Ureter (tissue), 1 donor: ENCODE measurements at places on chromosomes 16 and 17. TPM values are rescaled to one million over a fixed set of nuclear protein-coding genes. Genes with fewer than 3 reads are reported as not detected.

Gene TMEM106A
- 15.5 TPM for total RNA-seq

Gene CBFA2T3
- 11.2 TPM for total RNA-seq

Gene NSRP1
- total RNA-seq, result 46.8 TPM

Gene PRSS53
- total RNA-seq, result 1.2 TPM

Gene RHBDF2
- 41.6 TPM for total RNA-seq

Gene ABI3
- total RNA-seq, result 15.2 TPM

GRCh38 chr16:1335996-1336395 is 2.6 kb downstream of the BAIAP3 start:
- DNase-seq, result no peak

GRCh38 chr17:82560252-82560642 is 40.7 kb downstream of the FOXK2 start:
- DNase-seq, result no peak

DNA sequence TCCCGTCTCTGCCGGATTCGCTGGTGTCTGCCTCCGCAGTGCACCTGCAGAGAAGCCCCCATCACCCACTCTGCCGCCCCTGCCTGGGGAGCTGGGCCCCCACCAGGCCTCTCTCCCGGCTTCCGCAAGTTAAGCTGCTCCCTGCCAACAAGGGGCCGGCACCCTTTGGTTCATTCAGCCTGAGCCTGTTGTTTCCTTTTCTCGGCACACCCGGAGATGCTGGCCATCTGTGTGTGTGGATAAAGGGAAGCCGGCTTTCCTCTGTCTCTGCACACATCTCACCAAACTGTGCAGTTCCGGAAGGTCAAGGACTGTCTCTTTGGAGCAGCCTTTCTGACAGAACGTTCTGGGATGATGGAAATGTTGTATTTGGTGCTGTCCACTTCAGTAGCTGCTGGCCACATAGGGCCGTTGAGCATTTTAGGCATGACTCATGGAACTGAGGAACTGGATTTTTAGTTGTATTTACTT is 6.8 kb downstream of the MAPK8IP3 start:
- DNase-seq, result no peak

DNA sequence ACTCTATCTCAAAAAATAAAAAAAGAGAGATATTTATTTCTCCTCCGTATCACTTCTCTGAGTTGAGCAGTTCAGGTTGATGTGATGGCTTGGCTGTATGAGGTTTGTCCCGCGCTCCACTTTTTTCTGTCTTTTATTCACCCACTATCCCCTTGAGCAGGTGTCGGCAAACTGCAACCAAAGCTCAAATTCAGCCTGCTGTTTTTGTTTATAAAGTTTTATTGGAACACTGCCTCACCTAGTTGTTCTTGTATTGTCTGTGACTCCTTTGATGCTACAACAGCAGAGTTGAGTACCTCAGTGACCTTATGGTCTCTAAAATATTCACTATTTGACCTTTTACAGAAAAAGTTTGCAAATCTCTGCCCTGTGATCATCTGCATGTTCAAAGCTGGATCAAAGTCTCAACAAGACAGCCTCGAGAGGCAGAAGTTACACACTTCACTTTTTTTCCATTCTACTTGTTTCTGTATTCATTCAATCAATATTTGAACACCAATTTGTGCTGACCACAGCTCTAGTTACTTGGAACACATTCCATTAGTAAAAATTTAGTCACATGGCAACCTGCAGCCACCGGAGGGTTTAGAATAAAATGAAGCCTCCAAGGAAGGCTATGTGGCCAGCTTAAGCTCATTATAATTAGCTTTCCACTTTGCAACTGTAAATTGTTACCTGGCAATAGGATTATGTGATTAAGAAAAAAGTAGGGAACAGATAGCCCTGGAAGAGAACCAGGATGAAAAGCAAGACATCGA is 945.8 kb downstream of the KCNJ2 start:
- no peak for DNase-seq

DNA sequence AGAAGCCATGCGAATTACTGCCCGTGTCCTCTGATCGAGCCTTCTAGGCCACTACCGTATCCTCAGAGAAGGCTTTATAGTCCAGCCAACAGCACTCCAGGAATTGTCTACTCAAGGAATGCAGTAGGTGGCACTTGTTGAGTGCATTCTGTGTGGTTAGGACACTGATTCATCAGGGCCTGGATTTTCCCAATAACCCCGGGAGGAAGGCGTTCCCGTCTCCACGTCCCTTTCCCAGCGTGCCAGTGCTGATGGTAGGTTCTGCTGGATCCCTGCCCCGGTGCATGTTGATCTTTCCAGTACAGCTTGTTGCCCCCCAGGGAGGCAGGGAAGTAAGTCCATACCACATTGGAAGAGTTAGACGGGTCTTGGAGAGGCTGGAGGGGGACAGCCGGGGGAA is 122.2 kb downstream of the RPTOR start:
- DNase-seq, result no peak

DNA sequence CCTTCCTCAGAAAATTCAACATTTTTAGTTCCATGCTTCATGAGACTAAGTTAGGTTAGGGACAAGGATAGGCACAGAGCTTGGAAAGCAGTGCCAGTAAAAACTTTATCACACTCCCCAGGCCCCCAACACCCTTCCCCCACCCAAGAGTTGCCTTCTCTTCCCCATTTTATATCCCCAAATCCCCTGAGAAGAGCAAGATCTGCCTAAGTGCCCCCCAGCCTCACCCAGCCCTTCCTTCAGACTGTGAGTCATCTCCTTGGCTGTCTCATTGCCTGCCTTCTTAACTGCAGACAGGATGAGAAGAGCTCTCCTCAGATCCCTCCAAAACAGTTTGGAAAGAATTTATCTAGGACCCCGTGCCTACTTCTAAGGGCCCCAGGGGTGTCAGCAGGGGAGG is 55.8 kb downstream of the NEUROD2 start:
- no peak for DNase-seq
